Diencephalon (tissue), 1 donor: ENCODE measurements at places on chromosomes 4 and X. TPM values are rescaled to one million over a fixed set of nuclear protein-coding genes. Genes with fewer than 3 reads are reported as not detected.

Gene ERAS
- 0.92 TPM for total RNA-seq

Gene PPBP
- 4.6 TPM for total RNA-seq

Gene HOPX
- 65.7 TPM for total RNA-seq

Gene PDZD11
- total RNA-seq, result 45.4 TPM

Gene MSX1
- 2.1 TPM for total RNA-seq
